Neural crest cell (in vitro differentiated cells): ENCODE measurements at places on chromosomes 2 and 18.

DNA sequence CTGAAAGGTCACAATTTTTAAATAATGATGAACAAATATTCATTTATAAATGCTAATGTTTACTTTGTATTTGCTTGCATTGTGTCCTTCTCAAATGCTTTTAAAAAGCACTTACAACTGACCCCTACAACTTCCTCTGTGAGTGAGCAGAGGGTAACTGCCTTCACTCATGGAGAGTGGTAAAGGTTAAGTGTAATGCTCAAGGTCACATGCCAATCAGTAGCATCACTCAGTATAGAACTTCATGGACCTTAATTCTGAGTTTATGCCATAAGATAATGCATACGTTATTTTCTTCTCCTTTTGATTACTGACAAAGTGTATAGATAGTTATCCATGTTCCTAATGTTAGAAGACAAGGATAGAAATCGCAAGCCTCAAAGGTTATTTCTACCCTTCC lies 91.8 kb upstream of the SERTAD2 start:
- DNase-seq: no peak

- DNase-seq: no peak
Measured at GRCh38 chr2:68871159-68871764, at the start of gene BMP10. Gene BMP10, minus strand, starts transcription at chr2:68871397. Its CDS starts 39 bp downstream, at chr2:68871358.

DNA sequence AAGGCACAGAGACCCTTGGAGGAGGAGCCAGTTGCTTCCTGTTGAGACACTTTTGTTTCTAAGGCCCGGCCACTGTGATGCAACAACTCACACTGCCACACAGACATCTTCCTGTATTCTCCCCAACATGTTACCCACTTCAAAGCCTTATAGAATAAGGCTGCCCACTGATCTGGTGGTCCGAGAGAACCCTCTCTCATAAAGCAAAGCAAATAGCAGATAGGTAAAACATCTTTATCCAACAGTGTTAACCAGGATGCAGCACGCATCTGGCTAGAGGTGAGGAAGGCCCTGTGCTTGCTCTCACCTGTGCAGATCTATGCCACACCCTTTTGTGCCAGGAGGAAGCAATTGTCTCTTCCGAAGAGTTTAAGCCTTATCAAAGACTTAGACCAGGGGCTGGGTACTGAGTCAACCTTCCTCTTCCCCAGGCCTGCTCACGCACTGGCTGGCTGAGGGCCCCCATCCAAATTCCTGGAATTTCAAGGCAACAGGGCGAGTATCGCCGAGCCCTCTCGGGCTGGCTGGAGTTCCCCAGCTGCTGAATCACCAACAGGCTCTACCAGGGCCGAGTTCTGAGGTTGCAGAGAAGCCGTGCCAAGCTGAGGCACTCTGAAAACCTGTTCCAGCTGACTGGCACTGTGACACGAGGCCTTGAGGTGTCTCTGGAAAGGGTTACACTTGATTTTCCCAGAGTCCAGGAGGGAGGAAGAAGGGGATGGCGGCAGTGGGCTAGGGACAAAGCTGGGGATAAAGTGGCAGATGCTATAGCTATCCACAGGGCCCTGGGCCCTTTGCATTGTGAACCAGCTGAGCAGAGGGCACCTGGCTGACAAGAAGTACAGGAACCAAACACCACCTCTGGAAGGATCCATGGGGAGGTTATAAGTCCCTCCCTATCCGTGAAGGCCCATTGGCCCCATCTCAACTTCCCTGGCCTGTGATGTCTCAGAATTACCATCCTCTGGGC lies 29.3 kb downstream of the TGFA start:
- no peak for DNase-seq

DNA sequence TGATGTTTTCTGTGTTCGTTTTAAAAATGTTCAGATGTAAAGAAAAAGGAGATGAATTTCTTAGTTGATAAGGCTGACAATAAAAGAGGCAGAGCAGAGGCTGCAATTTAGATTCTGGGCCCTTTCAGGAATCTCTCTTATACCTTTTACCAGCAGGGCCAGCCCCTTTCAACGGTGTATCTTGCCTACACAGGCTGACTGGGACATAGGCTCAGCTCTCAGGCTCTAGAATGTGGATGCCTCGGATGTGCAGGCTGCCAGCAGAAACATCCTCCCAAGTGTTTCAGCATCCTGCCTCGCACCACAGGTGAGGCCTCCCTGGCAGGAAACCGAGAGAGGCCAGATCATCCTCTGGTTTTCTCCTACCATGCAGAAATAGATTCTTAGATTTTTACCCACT lies 3.4 kb downstream of the C2orf80 start:
- no peak for DNase-seq

DNA sequence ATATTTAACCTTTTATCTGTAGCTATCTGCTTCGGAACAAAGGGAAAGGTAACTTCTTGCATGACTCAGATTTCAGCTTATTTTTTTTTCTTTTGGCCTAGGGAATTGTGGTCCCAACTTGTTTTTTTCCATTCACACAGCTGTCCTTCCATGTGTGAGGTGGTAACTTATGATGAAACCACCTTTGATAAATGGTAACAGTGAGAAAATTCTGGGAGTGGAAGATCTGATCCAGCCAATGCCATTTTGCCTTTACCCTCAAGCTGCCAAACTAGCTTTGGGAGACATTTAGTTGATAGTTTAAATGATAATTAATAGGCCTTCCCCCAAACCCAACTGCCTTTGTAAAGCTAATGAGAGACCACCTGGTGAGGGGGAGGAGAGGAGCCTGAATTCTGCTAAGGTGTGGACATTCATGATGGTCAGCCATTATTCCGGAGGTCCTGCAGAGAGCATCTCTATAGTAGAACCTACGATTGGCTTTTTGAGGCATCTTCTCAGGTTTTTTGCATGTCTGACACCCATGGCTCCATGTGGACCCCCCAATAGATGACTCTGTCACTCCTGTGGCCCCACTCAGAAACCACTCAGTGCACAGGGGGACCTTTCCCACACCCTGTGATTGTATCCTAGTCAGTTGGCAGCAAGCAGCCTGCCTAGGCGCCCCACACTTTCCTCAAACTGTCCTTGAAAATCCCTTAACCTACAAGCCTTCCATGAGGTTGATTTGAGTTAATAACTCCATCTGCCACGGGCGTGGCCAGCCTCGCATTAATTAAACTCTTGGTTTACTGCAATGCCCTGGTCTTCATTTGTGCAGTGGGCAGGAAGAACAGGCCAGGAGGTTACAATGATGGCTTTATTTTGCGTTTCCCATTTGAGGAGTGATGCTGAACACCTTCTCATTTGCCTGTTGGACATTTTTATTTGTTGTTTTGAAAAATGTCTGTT lies 263.5 kb upstream of the PXDN start:
- DNase-seq: no peak

DNA sequence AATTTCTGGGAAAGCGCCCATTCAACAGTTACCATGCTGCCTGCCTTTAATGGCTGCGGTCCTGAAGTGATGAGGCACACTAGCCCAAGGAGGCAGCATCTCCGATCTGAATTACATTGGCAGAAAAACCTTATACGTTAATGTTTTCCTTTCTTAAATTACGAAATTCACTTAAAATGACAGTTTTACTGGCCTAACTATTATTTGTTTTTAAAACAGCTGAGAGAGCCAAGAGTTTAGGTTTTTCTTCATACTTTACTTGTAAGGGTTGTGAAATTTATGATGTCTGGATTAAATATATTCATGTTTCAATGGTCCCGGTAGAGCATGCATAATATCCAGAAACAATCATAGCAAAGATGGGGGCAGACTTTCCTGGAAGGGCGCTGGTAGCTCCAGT lies 115.2 kb upstream of the REV1 start:
- DNase-seq: no peak

GRCh38 chr2:179995741-179996515 lies 11.2 kb downstream of the CWC22 start:
- DNase-seq: no peak

DNA sequence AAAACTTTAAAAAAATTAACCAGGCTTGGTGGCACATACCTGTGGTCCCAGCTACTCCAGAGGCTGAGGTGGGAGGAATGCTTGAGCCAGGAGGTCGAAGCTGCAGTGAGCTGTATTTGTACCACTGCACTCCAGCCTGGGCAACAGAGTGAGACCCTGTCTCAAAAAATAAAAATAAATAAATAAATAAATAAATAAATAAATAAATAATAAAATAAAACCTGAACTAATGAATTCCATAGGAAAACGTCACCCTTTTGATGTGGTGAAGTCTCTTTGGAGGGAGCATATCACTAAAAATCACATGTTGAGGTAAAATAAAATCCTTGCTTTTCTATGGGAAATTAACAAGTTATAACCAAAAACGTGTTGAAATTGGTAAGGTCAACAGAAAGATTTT lies 29.6 kb upstream of the ITGAV start:
- no peak for DNase-seq

- no peak for DNase-seq
Measured at GRCh38 chr2:168300460-168300859, 53.1 kb upstream of the STK39 start.

- DNase-seq: no peak
Measured at GRCh38 chr18:59605633-59606192, 91.5 kb downstream of the CCBE1 start.

DNA sequence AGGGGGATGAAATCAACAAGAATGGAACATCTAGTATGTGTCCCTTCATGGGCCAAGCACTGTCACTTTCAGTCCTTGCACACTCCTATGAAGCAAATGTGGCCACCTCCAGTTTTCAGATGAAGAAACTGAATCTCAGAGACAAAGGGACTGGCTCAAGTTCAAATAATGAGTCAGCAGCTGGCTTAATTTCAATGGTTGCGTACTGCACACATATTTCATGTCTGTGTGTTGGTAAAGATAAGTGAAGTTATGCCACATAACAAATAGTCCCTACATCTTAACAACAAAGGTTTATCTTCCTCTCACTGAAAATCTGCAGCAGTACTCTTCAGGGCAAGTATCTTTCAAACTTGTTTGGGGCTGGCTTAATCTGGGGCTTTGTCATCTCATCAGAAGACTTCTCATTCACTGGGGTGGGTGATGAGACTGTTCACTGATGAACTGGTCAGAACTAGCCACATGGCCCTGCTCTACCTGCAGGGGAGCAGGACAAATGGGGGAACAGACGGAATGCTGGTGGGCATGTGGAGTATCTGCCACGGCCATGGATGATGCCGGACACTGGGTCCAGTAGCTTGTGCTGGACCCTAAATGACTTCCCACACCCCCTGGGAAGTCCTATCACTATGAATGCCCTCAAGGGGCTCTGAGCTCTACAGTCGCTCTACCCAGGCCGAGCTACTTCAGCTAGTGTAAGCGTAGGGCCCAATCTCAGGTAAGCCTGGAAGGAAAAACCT lies 263.2 kb downstream of the CYP26B1 start:
- DNase-seq: no peak

GRCh38 chr2:125310657-125311364 lies 1285.7 kb downstream of the CNTNAP5 start:
- DNase-seq: no peak

DNA sequence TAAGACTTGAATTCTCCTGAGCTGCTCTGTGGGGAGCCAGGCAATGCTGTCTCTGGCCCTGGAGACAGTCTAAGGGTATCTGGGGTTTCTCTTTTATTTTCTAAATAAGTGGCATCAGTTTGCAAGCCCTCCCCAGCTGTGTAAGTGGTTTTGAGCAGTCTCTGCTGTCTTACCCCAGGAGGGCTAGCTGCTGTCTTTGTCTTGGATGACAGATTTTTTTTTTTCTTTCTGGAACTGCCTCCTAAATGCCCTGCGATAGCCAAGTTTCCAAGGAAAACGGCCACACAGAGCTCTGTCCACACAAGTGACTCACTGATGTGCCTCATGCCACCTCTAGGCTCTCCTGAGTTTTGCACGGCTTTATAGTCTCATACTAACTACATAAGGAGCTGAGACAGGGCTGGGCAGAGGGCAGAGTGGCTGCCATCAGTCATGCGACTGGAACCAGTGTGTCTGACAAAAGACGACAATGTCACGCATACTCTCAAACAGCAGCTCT lies 37.2 kb upstream of the THOC1 start:
- DNase-seq: no peak

- no peak for DNase-seq
Measured at GRCh38 chr18:56309104-56309503, 329.3 kb downstream of the TXNL1 start.

- DNase-seq: no peak
Measured at GRCh38 chr2:129492548-129492947, 486.9 kb upstream of the RAB6C start.

DNA sequence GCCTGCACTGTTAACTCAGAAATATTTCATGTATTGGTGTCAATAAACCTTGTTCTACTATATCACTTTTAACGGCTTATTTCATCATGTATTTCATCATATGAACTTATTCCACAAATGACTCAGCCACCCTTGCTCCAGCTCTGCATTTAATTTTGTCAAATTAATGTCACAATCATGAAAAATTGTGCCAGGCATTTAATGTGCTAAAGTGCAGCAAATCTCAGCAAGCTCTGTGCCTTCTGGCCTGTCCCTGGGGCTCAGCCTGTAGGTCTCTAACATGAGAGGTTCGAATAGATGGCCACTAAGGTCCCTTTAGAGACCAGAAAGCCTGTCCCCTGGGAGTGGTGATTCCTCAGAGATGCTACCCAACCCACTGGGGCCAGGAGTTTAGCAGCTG lies 28.6 kb downstream of the BOD1L2 start:
- no peak for DNase-seq

- no peak for DNase-seq
Measured at GRCh38 chr18:9206421-9206820, 69.8 kb downstream of the ANKRD12 start.

GRCh38 chr18:35371412-35372195 lies 5.5 kb downstream of the ZNF396 start:
- DNase-seq: no peak
